Activated CD4-positive, CD25-positive, alpha-beta regulatory T cell treated with anti-CD3 and anti-CD28 coated beads, Interleukin-2, amount 50 U/mL, for 24 hours (primary cell): ENCODE measurements at places on chromosomes 6 and 20.
A peak's percentile ranks its signal among the peaks of the same experiment; 100 is the strongest.

- no peak for ATAC-seq
These were observed 75.2 kb upstream of the SOX4 start for GRCh38 chr6:21518317-21518716.

- no peak for ATAC-seq
These were observed 121.0 kb downstream of the CDH4 start for GRCh38 chr20:61373055-61373399.

- no peak for ATAC-seq
These were observed 154.2 kb upstream of the RNF24 start for GRCh38 chr20:4169360-4170190.

GRCh38 chr20:60258255-60258863 lies 300.1 kb downstream of the CDH26 start:
- no peak for ATAC-seq

GRCh38 chr6:45479834-45480751 lies 102.4 kb upstream of the SUPT3H start:
- ATAC-seq = no peak

- ATAC-seq = no peak
These were observed 61.1 kb downstream of the FAM217A start for GRCh38 chr6:4017834-4018170.

DNA sequence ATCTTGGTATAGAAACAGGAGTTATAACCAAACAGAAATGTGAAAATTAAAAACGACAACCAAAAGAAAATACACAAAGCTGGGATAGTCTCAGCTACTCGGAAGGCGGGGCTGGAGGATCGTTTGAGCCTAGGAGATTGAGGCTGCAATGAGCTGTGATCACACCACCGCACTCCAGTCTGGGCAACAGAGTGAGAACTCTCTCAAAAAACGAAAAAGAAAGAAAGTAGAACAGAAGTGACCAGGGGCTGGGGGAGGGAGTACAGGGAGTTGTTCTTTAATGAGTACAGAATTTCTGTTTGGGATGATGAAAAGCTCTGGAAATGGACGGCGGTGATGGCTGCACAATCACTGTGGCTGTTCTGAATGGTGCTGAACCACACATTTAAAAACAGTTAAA lies 5.9 kb downstream of the GMEB2 start:
- no peak for ATAC-seq

- peak; percentile 86 for ATAC-seq
These were observed 37.4 kb downstream of the ATXN1 start for GRCh38 chr6:16723826-16724225.

DNA sequence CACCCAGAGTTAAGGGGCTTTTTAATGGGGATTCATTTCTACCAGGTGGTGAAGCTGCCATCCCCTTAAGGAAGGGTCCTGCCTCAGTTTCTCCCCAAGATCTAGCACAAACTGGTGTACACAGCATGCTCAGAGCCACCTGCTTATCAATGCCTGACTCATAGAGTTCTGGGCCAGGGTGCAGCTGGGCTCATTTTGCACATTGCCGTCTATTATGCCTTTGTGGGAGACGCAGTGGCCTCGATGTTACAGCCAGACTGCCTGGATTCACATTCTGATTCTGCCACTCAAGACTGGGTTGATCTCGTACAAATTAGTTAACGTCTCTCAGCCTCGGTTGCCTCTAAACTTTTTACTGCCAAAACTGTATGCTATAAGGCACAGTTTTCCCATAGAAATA lies 365.7 kb downstream of the ZFAND3 start:
- no peak for ATAC-seq

DNA sequence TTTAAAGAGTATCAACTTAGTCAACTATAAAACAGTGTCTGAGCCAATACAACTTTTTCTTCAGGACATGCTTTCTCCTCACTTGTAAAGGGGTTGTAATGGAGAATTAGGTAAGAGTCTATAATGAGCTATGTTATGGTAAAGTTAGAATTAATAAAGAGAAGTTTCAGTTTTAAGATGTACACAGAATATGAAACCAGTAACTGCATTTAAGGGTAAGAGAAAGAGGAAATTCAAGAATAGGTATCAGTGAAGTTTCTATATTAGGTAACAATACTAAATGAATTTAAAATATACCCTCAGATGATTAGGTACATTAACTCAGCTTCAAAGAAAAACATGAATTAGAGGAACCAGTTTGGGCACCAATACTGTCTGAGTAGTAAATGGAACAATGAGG lies 1444.3 kb upstream of the ADGRB3 start:
- ATAC-seq = no peak

DNA sequence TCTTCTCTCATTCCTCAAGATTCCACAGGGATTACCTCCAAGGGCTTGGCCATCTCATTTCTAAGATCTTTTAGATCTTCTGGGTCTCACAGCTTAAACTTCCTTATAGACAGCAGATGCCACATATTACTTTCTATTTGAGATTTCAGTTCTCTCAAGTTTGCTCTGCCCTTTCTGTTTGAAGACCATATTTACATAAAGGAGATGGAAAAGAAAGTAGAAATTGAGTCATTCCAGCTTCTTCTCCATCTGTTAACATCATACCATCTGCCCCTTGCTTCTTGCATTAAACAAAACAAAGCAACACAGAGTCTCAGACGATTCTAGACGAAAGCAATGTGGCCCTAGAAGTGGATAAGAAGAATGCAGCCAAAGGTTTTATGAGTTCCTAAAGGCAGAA lies 203.4 kb downstream of the TTLL2 start:
- no peak for ATAC-seq

DNA sequence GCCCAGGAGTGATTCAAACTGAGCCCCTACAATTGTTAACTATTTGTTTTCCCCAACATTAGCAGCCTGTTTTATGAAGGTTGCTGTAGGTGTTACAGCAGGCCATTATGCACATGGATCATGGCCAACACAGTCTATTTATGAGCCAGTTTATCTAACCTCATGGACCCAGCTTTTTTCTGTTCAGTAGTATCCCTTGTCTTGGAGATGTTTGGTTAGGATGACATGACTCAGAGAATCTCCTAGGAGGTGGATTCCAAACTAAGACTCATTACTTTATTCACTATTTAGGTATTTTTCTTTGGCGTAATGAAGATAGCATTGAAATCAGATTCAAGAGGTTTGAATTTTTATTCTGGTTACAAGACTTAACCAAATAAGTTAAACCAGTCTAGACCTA lies 62.8 kb upstream of the TFB1M start:
- ATAC-seq = no peak

DNA sequence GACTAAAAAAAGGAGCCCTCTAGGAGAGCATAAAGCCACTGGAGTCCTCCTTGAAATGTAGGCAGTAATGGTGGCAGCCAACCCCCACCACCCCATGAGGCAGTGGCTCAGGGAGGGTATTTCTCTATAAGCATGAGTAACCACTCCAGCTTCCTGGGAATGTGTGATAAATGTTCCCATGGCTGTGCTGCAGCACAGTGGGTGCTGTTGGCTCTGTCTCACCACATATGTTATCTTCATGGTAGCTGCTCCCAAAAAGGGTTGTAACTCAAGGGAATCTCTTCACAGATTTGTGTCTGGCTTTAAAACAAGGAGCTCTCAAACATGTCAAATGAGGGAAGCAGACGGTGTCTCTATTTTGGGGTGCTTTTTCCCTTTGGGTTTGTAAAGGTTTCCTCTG lies 7.5 kb upstream of the PHACTR1 start:
- ATAC-seq = no peak

DNA sequence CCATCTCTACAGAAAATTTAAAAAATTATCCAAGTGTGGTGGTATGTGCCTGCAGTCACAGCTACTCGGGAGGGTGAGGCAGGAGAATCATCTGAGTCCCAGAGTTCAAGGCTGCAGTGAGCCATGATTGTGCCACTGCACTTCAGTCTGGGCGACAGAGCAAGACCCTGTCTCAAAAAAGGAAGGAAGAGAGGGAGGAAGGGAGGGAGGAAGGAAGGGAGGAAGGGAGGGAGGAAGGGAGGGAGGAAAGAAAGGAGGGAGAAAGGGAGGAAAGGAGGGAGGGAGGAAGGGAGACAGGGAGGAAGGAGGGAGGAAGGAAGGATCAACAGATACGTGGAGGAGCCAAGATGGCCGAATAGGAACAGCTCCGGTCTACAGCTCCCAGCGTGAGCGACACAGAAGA lies 90.1 kb downstream of the ZNF217 start:
- no peak for ATAC-seq

GRCh38 chr20:45579184-45579583 lies at the start of gene WFDC8:
Gene WFDC8, minus strand, starts transcription at chr20:45579284. Its CDS starts 37 bp downstream, at chr20:45579247.
- no peak for ATAC-seq

- no peak for ATAC-seq
These were observed 154.4 kb downstream of the DTNBP1 start for GRCh38 chr6:15508441-15508871.

- no peak for ATAC-seq
These were observed 49.4 kb downstream of the PFDN4 start for GRCh38 chr20:54257071-54257816.

DNA sequence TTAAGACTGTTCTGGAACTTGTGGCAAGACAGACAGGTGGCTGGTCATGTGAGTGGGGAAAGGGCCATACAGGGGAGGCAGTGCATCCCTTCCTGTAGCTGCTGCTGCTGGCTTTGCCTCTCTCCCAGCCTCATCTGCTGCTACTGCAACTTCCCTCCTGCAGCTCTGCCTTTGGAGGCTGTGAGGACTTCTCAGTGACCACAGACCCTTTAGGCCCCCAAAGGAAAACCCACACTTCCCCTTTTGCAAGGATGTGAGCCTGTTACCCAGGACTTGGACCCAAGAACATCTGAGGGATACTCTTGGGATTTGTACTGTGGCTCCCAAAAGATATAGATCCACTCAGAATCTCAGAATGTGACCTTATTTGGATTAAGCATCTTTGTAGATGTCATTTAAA lies 91.0 kb downstream of the TMEM170B start:
- ATAC-seq = no peak

DNA sequence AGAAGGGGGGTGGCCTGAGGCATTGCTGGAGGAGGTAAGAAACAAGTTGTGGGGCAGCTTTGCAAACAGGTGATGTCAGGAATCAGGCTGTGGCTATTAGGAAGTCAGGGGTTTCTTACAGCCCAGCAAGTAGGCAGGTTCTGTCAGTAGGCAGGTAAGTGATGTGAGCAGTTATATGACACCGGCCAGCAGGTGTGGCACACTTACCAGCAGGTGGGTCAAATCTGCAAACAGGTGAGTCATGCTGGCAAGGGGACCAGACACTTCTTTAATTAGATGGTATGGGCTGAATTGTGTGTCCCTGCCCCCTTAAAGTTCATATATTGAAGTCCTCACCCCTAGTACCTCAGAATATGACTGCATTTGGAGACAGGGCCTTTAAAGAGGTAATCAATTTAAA lies 16.4 kb upstream of the ENPP4 start:
- no peak for ATAC-seq

DNA sequence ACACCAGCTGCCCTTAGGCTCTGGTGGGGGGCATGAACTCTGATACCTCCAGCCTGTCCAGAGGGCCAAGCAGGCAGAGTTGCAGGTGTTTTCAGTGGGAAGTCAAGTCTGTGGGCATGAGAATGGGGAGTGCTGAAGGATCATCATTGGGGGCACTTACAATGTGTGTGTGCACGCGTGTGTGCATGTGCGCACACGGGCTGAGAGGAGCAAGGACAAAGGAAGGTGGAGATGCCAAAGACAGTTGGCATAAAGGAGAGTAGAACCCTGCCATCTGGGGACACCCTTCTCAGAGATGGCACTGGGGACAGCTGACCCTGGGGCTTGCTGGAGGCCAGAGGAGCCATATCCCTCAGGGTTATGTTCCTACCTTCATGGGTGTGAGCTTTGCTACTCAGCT lies 408.4 kb upstream of the CHD6 start:
- no peak for ATAC-seq

- ATAC-seq = no peak
These were observed 20.4 kb downstream of the RNF217 start for GRCh38 chr6:124982669-124983068.

DNA sequence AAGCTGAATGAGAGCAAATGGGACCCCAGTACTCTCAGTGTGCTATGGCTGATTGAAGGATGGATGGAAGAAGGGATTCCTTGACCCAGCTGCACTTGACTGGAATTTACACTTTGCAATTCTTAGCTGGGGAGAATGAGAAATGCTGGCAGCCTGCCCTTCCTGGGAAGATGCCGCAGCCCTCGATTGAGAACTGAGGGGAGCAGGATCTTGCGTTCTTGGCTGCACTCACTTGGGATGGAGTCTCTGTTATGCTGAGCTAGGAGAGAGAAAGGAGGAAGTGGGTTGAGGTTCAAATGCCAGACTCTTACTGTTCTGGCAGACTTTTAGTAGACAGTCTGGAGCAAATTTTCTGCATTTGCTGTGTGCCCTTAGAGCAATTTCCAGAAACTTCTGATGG lies 221.2 kb downstream of the FNDC1 start:
- no peak for ATAC-seq

GRCh38 chr6:130575557-130575956 lies 209.7 kb downstream of the TMEM200A start:
- ATAC-seq = peak; percentile 16

GRCh38 chr20:22008456-22008855 lies 303.0 kb downstream of the PAX1 start:
- no peak for ATAC-seq

DNA sequence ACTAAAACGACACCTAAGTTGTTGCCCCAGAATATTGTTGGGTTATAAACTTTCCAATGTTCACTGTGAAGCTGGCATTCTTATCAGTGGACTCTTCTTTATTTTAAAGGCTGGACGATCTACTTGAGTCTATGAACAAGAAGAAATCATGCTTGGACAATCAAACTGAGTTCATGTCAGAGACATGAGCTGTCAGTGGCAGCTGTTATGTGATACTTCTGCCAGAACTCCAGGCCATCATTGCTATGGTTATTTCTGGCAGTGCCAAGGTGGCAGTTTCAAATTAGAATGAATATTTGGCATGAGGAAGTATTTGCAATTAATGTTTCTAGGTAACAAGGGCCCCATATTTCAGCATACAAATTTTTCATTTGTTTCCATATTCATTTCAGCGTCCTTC lies 417.3 kb downstream of the LMBRD1 start:
- ATAC-seq = no peak

- no peak for ATAC-seq
These were observed 139.4 kb downstream of the TAF4 start for GRCh38 chr20:61926253-61926613.

- ATAC-seq = no peak
These were observed 29.0 kb downstream of the ARMC2 start for GRCh38 chr6:108877046-108877751.

DNA sequence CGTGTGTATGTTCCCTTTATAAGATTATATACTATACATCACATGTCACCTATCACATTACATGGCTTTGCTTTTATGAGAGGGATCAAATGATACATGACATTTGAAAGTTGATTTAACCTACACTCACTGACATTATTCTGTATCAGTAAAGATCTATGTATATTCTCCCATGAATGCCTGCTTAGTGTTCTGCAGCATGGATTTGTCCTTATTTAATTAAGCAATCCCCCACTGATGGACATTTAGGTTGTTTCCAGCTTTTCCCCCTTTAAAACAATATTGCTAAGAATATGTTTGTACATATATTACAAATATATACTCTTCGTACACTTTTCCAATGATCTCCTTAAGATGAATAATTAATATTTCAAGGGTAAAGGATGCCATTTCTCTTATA lies 297.4 kb downstream of the TFAP2C start:
- no peak for ATAC-seq

- ATAC-seq = no peak
These were observed 6.2 kb downstream of the LRRC1 start for GRCh38 chr6:53801022-53801421.
